ENCODE measurements at places on chromosomes 16 and 17. TPM values are rescaled to one million over a fixed set of nuclear protein-coding genes. Genes with fewer than 3 reads are reported as not detected.

DNA sequence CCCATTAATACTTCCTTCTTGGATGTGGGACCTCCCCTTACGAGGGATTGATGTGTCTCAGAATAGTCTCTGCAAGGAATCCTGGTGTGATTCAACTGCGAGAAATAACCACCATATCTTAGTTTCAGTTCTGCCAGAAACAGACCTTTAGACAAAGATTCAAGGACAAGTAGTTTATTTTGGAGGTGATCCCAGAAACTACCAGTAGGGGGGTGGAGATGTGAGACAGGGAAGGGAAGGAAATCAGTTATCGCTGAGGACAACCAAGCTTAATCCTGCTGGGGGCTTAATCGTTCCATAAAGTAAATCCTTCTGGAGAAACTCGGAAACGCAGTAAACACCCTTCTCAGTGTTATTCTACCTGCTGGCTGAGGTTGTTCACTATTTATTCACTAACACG, 5.0 kb upstream of the SDR42E1 start:
- peak; percentile 72 for DNase-seq

DNA sequence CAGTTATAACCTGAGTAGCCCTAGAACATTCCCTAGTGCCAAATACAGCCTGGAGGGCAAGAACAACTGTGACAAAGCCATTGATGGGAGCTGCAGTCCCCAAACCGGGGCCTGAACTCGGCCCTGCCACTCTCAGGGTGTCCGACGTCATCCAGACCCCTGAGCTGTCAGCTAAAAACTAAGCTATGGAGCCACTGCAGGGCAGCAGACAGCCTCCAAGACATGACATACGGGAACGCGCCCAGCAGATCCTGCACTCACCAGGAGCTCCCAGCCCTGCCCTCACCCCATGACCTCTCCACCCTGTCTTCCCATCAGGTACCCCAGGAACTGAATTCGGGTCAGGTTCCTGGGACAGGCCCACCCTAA, 28.4 kb downstream of the KDM8 start:
- DNase-seq: no peak

- no peak for DNase-seq
Measured at GRCh38 chr17:7293159-7293558, 1.3 kb downstream of the YBX2 start.

DNA sequence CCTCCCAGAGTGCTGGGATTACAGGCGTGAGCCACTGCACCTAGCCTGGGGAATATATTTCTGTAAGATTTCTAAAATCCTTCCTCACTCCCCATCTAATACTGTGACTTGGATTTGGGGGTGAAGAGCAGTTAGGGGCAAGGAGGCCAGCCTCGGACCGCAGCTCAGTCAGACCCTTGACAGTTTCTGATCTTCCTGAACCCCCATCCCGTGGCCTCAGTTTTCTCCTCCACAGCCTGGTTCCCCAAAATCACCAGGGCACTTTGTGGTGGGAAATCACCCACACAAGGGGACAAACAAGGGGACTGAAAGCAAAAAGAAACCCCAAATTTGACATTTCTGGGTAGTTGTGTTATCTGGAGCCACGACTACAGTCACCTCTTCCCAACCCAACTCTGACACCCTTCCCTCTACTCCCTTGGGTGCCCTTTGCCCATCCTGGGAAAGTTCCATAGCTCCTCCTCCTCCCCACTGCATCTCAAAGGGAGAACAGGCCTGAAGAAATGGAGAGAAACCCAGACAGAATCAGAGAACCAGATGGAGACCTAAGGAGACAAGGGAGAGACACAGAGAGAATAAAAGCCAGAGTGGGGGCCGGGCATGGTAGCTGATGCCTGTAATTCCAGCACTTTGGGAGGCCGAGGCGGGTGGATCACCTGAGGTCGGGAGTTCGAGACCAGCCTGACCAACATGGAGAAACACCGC, 2.8 kb upstream of the STAT5A start:
- DNase-seq: no peak

DNA sequence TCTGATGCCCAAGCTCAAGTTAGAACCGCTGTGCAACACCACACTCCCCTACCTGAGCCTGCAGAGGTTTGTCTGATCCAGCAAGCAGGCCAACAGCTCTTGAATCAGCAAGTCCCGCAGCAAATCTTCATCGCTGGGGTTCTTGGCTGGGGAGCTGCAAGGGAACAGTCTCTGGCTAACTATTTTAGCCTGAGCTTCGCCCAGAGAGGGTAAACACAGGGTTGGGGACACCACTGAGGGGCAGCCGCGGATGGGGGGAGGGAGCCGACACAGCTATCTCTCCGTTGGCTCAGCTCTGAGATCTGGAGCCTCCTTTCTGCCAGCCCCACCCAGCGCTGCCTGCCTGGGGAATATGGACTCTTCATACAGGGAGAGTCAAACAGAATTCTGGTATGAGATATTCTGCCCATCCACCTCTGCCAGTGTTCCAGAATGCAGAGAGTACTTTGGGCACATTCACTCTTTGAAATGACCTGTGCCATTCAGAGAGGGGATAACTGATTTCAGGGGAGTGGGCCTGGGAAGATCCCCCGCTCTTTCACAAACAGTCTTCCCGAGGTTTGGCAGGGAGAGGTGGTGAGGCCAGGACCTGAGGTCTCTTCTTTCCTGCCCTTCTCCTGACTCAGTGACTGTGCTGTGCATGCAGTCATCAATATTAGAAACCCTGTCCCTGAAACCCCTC, 7.4 kb downstream of the GIP start:
- DNase-seq: peak; percentile 22

ZNF629 gene
- total RNA-seq: 20.5 TPM

- DNase-seq: no peak
Measured at GRCh38 chr16:48629016-48629415, 19.0 kb upstream of the N4BP1 start.

MYH8 gene
- total RNA-seq: not detected

CD79B gene
- total RNA-seq: 0.10 TPM

OMG gene
- total RNA-seq: not detected

TPSB2 gene
- total RNA-seq: 1.1 TPM

PPP1R27 gene
- not detected for total RNA-seq

CCL3 gene
- not detected for total RNA-seq

KRTAP2-3 gene
- total RNA-seq: 0.69 TPM

DNA sequence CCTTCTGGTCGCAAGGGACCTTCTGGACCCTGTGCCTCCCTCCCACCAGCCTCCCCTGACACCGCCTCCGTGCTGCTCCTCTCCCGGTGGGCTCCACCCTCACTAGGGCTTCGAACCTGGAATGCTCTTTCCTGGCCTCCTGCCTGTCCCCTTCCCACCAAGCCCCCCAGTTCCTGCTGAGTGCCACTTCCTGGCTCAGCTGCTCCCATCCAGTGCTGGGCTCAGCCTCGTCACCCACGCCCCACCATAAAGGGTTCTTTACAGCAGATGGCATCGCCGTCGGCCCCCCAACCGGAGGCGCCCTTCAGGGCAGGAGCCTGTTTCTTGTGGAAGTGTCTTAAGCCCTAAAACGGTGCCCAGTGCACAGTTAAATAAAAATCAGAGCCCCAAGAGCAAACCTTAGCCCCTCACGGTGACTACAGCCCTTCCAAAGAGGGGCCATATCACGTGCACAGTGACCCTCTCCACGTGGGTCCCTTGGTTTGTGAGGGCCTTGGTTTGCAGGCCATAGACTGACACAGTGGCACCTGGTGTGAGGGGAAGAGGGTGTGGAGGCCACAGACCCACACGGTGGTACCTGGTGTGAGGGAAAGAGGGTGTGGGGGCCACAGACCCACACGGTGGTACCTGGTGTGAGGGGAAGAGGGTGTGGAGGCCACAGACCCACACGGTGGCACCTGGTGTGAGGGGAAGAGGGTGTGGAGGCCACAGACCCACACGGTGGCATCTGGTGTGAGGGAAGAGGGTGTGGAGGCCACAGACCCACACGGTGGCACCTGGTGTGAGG, 111.4 kb downstream of the METRNL start:
- no peak for DNase-seq

DNA sequence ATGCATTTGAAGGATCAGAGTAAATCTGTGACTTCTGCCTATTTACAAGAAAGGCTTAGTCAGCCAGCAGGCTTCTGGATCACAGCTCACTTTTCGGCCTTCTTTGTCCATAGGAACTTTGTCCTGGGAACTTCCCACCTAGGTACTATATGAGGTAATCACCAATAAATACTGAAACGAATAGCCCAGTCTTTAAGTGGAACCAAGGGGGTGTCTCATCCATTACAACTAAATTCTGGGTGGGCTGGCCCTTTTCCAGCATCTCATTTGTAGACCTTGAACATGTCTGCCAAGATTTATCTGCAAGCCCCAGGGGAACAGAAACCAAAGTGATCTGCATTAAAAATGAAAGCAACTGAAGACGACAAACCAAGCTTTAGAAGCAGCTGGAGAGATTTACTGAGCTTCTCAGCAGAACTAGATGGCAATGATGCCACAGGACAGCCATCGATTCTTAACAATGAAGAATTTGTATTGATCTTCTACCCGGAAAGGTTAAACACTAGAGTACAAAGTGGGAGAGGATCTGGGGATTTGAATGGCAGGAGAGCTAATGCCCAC, 55.5 kb downstream of the SNX11 start:
- no peak for DNase-seq

DNA sequence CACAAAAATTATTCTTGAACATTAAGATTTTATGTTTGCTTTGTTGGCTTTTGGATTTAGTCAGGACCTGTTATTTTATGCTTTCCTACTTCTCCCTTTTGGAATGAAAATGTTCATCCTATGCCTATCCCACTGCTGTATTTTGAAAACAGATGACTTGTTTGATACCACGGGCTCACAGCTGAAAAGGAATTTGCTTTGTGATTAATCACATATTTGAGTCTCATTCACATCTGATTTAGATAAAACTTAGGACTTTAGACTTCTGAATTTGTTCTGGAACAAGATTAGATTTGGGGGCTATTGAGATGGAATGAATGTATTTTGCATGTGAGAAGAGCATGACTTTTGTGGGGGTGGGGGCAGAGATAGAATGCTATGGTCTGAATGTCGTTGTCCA, 1012.6 kb downstream of the CDH11 start:
- no peak for DNase-seq

GRCh38 chr16:81167851-81168250, 70.6 kb upstream of the BCO1 start:
- no peak for DNase-seq

TAOK1 gene
- 46.6 TPM for total RNA-seq

DNA sequence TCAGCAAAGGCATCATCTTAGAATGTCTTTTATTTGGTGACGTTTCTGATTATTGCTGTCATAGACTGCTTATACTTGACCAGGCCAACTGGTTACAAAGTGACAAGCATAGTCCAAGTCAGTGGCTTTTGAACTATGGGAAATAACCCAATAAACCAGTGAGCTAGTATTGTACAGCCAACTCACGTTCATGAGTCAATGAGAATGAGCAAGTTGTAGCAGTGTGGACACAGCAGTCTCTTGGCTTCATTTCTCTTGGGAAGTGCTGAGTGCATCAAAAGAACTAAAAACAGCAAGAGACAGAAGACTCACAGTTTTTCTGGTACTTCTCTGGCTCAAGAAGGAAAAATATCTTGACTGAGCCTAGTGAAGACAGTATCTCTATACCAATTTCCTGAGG, 36.9 kb upstream of the CRISPLD2 start:
- DNase-seq: no peak

TNFSF13 gene
- 4.1 TPM for total RNA-seq

TBX2 gene
- 2.6 TPM for total RNA-seq

DNA sequence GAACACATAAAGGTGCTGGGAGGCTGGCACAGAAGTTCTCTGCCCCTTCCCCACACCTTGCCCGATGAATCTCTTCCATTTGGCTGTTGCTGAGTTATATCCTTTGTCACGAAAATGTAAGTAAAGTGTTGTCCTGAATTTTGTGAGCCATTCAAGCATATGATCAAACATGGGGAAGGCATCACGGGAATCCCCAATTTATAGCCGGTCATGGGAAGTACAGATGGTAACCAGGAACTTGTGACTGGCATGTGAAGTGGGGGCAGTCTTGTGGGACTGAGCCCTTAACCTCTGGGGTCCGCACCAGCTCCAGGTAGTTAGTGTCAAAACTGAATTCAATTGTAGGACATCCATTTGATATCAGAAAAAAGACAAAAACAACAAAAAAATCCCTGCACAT, 13.2 kb downstream of the TOM1L2 start:
- DNase-seq: no peak

DNA sequence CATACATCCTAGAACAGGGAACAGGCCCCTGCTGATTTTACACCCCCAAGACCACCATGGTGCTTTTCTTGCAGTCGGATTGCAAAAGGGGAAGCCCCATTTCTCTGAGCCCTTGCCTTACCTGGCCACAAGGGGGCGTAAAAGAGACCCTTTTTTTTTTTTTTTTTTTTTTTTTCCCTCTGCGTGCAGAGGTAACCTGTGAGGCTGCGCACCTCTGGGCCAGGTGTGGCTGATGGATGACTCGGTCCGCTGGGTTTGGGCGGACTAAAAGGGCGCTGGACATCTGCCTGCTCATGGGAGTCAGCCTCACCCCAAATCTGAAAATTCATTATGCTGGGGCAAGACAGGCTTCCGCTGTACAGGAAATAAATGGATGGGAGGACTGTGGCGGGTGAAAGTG, 281.0 kb downstream of the CBLN1 start:
- no peak for DNase-seq

Measured in A172 (cell line).